ENCODE measurements at places on chromosomes 4 and X. TPM values are rescaled to one million over a fixed set of nuclear protein-coding genes. Genes with fewer than 3 reads are reported as not detected.

Gene HPGDS
- total RNA-seq, result not detected

Gene TCEAL5
- total RNA-seq, result 0.11 TPM

Gene FAM13A
- total RNA-seq, result 7.0 TPM

Gene SNCA
- total RNA-seq, result 0.25 TPM

Gene TLR6
- 2.4 TPM for total RNA-seq

Gene SPIN2A
- 0.15 TPM for total RNA-seq

Gene TASL
- total RNA-seq, result not detected

Gene ZFP92
- 0.53 TPM for total RNA-seq

Gene SHROOM3
- 16.6 TPM for total RNA-seq

Gene PROM1
- 0.56 TPM for total RNA-seq

Gene MID1
- total RNA-seq, result 32.2 TPM

Gene KIAA1210
- not detected for total RNA-seq

Gene AADAT
- total RNA-seq, result 8.0 TPM

Gene SCFD2
- total RNA-seq, result 7.0 TPM

Gene MAGEA4
- not detected for total RNA-seq

Gene GALNT7
- 23.9 TPM for total RNA-seq

Gene SCLT1
- total RNA-seq, result 5.4 TPM

Gene NEIL3
- 8.4 TPM for total RNA-seq

Gene KLKB1
- not detected for total RNA-seq

Gene MAGEC2
- not detected for total RNA-seq

Gene CSN1S1
- not detected for total RNA-seq

Gene NKRF
- 17.4 TPM for total RNA-seq

Gene TMEM255A
- 0.33 TPM for total RNA-seq

Gene HSFX1
- 0.33 TPM for total RNA-seq

Gene SLC38A5
- 0.38 TPM for total RNA-seq

Gene PAGE2B
- total RNA-seq, result not detected

Gene IL13RA2
- not detected for total RNA-seq

Measured in A549 treated with Hydrocortisone at 1 μM for 4 hours (cell line).